ENCODE measurements at places on chromosomes 2 and 18. TPM values are rescaled to one million over a fixed set of nuclear protein-coding genes. Genes with fewer than 3 reads are reported as not detected.

CHRND gene
- total RNA-seq = not detected

DNA sequence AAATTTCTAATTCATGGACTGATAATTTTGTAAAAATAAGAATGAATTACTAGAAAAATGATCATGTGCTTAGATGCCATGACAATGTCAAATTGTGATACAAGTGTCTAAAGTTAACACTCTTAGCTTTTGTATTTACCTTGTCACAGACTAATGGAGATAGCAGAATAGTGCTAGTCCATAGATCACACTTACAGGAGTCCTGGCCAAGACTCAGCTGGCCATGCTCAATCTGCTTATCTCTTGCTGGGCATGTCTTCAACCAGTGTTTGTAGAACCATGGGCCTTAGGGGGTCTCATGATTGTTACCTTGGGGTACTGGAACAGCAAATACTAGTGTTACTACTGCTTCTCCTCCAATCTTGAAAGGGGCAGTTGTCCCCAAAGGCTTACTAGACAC is 44.0 kb downstream of the TET3 start:
- no peak for DNase-seq
- H3K27me3 ChIP-seq = no peaks in the 10 kb centered on the region
- no peaks in the 10 kb centered on the region for H3K4me1 ChIP-seq
- H3K36me3 ChIP-seq = no peaks in the 10 kb centered on the region

DNA sequence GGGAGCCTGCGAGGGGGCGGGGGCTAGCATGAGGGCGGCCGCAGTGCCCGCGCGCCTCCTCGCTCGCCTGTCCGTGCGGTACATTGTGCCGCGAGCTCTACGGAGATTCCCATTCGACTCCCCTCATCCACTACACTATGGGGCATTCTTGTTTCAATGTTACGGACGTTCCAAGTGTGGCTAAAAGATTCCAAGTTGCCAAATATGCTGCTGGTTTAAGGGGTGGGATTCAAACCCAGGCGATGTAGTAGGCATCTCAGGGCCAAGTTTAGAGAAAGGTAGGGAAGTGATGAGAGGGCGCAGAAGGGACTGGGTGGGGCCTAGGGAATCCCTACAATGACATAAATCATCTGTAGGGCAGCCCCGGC is 10.0 kb upstream of the CRYBA2 start:
- H3K4me1 ChIP-seq = peaks cover 30% of the 10 kb centered on the region
- peak overlapping the region; percentile 67 for H3K4me3 ChIP-seq
- DNase-seq = no peak
- H3K36me3 ChIP-seq = no peaks in the 10 kb centered on the region
- H3K27ac ChIP-seq = no peak overlapping the region

DNA sequence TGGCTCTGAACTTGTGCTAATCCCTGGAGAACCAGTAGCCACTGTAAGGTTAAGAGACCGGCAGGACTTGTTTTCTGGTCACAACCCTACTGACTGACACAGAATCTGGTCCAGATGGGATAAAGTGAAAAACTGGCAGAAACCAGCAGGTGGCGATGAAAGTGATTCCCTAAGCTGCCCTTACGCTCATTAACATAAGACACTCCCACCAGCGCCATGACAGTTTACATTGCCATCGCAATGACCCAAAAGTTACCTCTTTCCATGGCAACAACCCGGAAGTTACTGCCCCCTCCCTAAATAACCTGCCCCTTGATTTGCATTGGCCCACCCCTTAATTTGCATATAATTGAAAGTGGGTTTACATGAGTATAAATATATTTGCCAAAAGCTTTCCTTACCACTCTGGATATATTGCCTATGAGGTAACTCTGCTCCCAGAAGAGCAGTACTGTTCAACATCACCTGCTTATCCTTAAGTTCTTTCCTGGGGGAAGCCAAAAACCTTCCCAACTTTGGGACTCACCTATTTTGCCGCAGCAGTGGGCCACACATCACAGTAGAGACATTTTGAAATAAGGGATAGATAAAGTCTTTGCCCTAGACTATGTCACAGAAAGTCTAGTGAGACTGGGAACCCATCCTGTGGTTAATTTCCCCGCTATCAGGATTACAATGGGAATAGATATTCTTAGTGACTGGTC is 35.8 kb upstream of the AFF3 start:
- no peaks in the 10 kb centered on the region for H3K27me3 ChIP-seq
- H3K4me1 ChIP-seq = no peaks in the 10 kb centered on the region
- H3K36me3 ChIP-seq = no peaks in the 10 kb centered on the region
- DNase-seq = peak; percentile 40
- H3K4me3 ChIP-seq = no peak overlapping the region

DNA sequence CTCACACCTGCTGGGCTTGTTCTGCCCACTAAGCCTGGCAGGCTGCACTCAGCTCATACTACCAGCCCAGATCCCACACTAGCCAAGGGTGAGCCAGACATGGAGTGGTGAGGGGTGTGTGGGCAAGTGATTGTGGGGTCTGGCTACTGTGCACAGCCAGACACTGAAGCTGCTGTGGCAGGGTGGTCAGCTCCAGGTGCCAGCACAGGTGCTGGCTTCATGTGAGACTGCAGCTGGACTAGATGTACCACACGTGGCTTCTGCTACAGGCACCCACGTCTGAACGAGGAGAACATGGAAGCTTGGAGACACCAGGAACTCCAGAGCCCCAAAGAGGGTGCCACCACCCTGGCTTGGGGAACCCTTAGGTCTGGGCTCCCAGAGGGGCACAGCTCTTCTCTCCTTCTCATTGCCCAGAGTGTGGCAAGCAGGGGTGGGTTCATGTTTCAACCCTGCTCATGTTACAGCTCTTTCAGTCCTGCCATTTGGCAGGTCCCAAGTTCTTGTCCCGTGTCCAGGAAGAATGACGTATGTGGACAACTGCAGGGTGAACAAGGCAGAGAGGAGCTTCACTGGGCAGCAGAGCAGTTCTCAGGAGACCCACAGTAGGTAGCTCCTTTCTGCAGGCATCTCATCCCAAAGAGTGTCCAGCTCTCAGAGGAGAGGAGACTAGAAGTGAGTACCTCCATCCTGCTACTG is 1624.2 kb upstream of the TMEFF2 start:
- DNase-seq = no peak
- no peaks in the 10 kb centered on the region for H3K36me3 ChIP-seq
- H3K4me3 ChIP-seq = no peak overlapping the region
- no peaks in the 10 kb centered on the region for H3K4me1 ChIP-seq

DNA sequence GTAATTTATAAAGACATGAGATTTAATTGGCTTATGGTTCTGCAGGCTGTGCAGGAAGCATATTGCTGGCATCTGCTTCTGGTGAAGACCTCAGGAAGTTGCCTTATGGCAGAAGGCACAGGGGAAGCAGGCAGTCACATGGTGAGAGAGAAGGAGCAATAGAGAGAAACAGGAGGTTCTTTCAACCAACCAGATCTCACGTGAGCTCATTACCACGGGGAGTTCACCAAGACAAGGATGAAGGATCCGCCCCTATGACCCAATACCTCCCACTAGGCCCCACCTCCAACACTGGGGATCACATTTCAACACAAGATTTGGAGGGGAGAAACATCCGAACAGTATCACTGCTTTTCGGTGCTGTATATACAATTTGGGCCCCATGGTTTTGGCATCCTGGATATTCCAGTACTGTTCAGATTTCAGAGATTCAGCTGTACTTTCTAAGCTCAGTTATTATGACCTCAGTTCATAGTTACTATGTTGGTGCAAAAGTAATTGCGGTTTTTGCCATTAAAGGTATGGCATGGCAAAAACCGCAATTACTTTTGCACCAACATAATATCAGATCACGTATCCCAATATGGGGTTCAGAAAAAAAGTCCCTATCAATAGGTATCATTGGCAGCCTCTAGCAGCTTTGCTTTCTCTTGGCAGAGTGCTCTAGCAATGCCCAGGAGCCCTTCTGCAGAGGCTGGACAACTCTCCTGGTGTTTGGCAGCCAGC is 189.6 kb upstream of the SIX3 start:
- H3K36me3 ChIP-seq = no peaks in the 10 kb centered on the region
- H3K27me3 ChIP-seq = no peaks in the 10 kb centered on the region
- no peak overlapping the region for H3K27ac ChIP-seq
- no peaks in the 10 kb centered on the region for H3K4me1 ChIP-seq

GRCh38 chr18:60549338-60549960 is 176.9 kb upstream of the MC4R start:
- no peaks in the 10 kb centered on the region for H3K27me3 ChIP-seq
- no peak overlapping the region for H3K27ac ChIP-seq
- H3K36me3 ChIP-seq = no peaks in the 10 kb centered on the region
- DNase-seq = peak; percentile 21
- no peak overlapping the region for H3K4me3 ChIP-seq

DNA sequence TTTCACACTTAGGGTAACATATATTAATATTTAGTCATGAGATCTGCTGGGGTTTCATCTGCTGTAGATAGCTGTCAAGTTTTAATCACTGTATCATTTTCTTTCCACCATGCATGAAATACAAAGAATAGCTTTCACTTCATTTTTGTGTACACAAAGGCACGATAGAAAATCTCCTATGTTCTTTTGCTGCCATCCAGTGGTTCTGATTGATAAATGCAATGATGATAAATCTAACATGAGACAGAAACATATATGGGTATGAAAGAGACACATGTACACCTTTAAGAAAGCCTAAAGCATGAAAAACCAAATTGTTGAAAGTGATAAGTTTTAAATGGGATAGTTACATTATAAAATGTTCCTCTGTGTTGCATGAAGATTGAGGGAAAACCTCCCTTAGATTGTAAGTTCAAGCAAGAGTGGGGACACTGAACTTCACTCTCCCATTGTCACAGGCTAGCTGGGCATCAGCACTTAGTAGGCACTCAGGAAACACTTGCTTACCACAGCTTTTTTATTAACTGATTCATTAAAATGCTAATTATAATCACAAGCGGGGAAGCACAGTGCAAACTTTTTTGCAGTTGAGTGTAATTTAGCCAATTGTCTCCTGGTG is 31.2 kb downstream of the C1D start:
- H3K36me3 ChIP-seq = no peaks in the 10 kb centered on the region
- H3K27ac ChIP-seq = no peak overlapping the region
- H3K27me3 ChIP-seq = no peaks in the 10 kb centered on the region

DNA sequence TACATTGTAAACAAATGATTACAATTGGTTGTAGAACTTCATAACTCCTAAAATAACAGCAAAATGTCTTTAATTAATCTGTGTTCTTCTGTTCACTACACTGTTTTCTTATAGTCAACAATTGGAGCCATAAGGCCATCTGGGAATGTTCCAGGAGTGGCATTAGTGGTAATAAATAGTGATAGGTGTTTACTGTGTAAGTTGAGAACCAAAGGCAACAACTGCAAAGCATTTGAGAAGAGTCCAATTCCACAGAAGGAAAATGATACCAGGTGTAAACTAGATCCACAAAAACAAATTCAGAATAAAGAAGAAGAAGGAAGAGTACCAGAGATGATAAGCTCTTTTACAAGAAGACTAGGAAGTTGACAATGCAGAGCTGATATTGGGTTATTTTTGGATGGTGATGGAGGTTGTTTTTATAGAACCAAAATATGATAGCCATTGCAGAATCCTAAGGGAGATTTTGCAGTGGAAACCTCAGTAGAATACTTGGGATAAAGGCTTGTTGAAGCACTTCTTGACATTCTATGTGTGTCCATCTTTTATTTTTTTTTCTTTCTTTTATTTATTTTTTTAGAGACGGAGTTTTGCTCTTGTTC is 52.9 kb downstream of the ANTXR1 start:
- H3K4me3 ChIP-seq = no peak overlapping the region
- no peak overlapping the region for H3K27ac ChIP-seq
- no peaks in the 10 kb centered on the region for H3K36me3 ChIP-seq
- peaks cover 17% of the 10 kb centered on the region for H3K4me1 ChIP-seq
- no peak for DNase-seq
- no peaks in the 10 kb centered on the region for H3K27me3 ChIP-seq

DNA sequence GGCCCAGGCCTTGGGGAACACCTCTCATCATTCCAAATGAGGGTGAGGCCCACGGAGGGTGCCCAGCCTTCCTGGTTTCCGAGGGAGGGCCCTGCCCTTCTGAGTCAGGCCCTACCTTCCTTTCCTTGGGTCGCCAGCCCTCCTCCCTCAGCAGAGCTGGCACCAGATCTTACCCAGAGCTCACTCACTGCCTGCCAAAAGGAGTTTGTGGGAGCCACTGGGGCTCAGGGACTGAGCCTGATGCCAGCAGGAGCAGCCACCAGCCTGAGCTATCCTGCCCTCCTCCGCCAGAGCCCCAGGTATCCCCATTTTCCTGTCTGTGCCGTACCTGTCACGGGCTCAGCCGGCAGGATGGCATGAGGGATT is 64.1 kb downstream of the NRP2 start:
- H3K4me3 ChIP-seq = no peak overlapping the region
- no peaks in the 10 kb centered on the region for H3K27me3 ChIP-seq
- H3K27ac ChIP-seq = no peak overlapping the region
- peaks cover 2% of the 10 kb centered on the region for H3K36me3 ChIP-seq
- H3K4me1 ChIP-seq = peaks cover 2% of the 10 kb centered on the region
- DNase-seq = no peak

DNA sequence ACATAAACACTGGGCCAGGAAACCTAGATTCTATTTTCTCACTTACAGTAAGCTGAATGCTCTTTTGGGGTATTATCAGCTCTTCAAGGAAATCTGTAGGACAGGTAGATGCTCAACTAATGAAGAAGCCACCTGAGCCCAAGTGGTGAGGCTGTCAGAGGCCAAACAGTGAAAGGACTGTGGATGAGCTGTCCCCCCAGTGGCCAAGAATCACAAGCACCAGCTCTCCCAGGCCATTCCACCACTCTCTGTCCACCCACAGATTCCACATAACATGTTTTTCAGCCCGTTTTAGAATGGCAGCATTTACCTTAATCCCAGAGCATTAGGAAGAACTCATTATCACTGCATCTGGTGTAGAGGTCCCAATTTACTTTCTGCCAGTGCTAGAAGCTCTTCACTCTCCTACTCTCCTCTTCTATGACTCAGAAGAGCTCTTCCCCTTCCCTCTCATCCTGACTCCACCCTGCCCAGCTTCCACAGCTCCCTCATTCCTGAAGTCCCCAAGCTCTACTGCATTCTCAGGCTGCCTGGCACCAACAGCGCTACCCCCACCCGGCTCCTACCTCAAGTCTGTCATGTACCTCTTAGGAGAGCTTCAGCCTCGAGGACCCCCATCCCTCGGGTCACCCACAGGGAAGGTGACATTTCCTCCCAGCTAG is 43.8 kb upstream of the GORASP2 start:
- DNase-seq = no peak
- no peak overlapping the region for H3K4me3 ChIP-seq
- no peaks in the 10 kb centered on the region for H3K36me3 ChIP-seq
- no peaks in the 10 kb centered on the region for H3K4me1 ChIP-seq

- no peaks in the 10 kb centered on the region for H3K27me3 ChIP-seq
- DNase-seq = no peak
- H3K27ac ChIP-seq = no peak overlapping the region
- no peaks in the 10 kb centered on the region for H3K4me1 ChIP-seq
These were observed 220.1 kb upstream of the CTAGE1 start for GRCh38 chr18:22637787-22638186.
